ENCODE measurements at places on chromosomes 4 and X.

DNA sequence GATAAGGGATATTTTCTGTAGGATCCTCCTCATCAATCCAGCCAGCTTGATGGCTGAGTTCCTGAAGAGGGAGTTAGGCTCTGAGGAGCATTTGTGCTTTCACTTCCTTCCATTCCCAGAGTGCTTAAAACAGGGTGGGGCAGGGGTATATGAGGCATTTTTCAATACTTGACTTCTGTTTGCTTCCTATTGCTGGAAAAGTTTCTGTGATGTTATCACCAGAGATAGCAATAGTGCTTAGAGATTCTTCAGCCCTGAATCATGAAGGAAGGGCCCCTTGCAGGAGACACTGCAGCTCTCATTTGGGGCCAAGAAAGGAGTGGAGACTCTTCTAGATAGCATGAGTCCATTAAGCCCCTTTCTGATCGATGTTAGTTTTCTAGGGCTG is 166.7 kb upstream of the RPS6KA3 start:
- no peak for DNase-seq

GRCh38 chr4:26413582-26413981 is 76.7 kb downstream of the CCKAR start:
- DNase-seq = no peak

- no peak for DNase-seq
Measured at GRCh38 chr4:17613761-17614415, 553 bp upstream of the MED28 start.

DNA sequence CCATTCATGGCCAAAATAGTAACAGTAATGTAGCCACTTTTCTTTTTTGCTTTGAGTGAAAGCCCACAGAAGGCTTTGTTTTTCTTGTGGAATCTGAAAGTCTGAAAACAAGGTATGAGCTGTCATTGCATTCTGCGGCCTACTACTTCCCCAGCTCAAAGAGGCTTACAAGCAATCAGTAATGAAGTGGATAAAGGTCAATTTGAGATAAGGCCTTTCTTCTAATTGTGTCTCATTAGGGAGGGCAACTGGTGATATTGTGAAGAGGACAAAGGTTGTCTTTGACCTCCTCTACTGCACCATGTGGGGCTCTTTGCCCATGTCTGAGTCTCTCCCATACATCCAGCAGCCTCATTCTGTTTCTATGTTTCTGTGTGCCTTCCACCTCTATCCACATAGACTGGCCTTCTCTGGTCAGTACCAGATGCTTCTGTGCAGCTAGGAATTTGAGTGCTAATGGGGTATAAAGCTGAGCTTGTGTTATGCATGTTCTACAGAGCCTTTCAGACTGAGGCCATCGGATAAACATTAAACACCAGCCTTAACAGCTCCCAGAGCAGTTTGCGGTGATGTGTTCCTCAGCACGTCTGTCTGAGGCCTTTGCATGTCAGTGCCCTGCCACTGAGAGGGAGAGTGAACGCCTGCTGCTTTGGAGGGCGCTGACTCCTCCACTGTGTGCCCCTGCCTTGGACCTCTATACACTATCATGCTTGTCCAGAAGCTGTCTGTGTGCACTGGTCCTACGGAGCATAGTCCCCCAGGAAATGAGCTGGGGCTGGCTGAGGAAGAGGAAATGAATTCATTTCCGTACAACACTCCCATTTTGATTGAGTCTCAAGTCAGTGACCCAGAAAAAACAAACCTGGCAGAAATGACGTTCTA is 80.2 kb downstream of the SH2D1A start:
- DNase-seq = no peak

GRCh38 chr4:138090150-138090917 is 151.8 kb downstream of the SLC7A11 start:
- DNase-seq = no peak

DNA sequence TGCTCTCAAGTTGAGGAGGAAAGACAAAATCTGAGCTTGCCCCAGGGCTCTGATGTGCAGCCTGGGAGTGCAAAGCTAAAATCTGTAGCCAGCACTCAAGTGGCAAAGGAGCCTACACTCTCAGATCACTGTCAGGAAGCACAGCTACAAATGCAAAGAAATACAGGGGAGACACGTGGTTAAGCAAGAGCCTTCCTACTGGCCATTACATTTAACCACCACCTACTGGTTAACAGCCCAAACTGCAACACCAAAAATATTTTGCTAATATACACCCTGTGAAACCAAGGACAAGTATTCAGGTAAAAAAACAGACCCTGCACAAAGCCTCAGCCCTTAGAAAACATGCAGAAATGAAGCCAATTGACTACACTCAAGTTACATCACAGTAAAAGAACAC is 170.4 kb upstream of the FGF16 start:
- DNase-seq = no peak

GRCh38 chrX:11766487-11766886 is 8.4 kb downstream of the MSL3 start:
- no peak for DNase-seq

GRCh38 chr4:40348000-40348399 is 12.9 kb downstream of the CHRNA9 start:
- no peak for DNase-seq

DNA sequence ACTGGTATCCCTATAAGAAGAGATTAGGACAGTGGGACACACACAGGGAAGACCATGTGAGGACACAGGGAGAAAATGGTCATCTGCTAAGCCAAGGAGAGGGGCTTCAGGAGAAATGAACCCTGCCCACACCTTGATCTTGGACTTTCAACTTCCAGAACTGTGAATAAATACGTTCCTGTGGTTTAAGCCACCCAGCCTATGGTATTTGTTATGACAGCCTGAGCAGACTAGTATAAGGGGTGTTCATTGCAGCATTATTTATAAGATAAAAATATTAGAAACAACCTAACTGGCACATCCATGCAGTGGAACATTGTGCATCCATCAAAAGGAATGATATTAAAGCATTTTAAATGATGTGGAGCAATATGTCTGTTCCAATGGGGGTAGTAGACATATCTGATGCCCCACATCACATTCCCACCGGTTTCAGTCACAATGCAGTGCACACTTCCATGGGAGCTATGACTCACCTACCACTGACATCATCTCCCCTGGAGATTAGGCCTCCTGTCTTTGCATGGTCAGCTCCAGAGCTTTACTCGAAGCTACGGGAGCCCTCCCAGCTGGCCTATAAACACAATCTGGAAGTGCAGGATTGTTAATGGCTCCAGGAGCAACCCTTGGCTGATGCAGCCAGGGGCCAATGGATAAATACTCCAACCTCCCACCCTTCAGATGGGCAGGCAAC is 38.9 kb upstream of the MAMLD1 start:
- DNase-seq = no peak

GRCh38 chr4:156330436-156331031 is 376.9 kb upstream of the CTSO start:
- no peak for DNase-seq

DNA sequence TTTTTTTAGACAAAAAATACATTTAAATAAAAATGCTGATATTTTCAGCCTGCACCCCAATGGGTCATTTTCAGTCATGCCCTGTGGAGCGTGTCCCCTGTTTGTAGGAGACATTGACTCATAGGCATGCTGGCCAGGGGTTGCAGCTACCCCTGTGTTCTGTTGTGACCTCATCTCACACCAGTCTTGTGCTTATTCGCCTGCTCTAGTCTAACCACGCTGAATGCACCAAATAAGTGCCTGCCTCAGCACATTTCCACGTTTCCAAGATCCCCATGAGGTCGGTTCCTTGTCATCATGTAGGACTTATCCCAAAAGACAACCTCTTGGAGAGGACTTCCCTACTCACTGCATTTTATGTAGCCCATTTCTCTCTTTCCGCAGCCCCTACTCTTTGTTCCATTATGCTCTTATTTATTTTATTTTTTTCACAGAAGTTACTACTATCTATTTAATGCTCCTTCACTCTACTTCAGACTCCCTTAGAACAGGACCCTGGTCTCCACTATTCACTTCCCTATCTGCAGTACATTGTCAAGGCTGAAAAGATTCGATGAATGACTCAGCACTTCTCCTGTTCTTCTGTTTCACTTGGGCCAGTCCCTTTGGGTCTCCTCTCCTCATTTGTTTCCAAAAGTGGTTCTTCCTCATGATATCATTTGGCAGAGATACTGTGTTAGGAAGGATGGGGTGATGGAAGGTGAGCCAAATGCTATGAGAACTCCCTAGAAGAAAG is 109.7 kb downstream of the MSL3 start:
- DNase-seq = no peak
